ENCODE measurements at places on chromosomes 6 and 20.

- no peak for DNase-seq
Measured at GRCh38 chr20:15930311-15931305, 642.6 kb downstream of the KIF16B start.

- DNase-seq: no peak
Measured at GRCh38 chr20:37384683-37385174, 38.8 kb downstream of the SRC start.

- DNase-seq: no peak
Measured at GRCh38 chr20:48006036-48006833, 221.0 kb upstream of the SULF2 start.

GRCh38 chr20:59938696-59939051 is 1.4 kb downstream of the PPP1R3D start:
- no peak for DNase-seq

DNA sequence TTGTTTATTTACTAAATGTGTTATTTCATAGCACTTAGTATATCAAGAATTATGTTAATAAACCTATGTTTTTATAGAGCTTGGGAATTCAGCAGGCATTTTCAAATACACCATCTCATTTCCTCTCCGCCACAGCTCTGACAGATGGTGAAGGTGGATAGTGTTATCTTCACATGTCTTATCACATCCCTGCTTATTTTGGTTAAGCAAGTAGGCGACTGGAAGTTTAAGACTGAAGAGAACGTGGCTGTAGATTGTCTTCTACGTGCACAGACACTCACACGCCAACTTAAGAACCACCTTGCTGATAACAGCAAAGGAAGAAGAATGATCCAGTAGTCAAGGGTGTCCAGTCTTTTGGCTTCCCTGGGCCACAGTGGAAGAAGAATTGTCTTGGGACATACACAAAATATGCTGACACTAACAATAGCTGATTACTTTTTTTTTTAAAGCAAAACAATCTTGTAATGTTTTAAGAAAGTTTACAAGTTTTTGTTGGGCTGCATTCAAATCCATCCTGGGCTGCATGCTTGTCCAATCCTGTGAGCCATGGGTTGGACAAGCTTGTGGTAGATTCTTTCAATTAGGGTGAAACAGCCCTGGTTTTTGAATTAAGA is 43.3 kb upstream of the SCGN start:
- DNase-seq: no peak

DNA sequence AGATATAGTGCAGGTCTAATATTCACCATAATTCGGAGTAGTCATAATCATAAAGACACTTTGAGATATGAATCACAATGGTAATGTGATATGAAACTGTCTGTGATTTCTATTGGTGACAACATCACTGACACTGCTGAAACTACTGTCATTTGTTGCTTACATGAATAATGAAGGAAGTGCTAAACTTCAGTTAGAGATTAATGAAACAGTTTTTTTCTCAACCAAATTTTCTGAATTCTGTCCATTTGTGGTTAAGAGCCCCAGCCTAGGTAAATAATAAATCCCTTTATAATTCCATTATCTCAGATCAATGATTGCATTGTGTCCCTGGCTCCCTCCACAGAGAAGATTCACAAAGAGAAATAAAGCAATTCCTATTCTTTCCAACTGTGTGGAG is 122.6 kb downstream of the HIVEP2 start:
- no peak for DNase-seq

- no peak for DNase-seq
Measured at GRCh38 chr6:55443238-55444134, 116.2 kb downstream of the GFRAL start.

- DNase-seq: no peak
Measured at GRCh38 chr6:125812394-125813292, 21.9 kb downstream of the NCOA7 start.
